NCI-H446 (cell line): ENCODE measurements at places on chromosomes 2 and 18.

DNA sequence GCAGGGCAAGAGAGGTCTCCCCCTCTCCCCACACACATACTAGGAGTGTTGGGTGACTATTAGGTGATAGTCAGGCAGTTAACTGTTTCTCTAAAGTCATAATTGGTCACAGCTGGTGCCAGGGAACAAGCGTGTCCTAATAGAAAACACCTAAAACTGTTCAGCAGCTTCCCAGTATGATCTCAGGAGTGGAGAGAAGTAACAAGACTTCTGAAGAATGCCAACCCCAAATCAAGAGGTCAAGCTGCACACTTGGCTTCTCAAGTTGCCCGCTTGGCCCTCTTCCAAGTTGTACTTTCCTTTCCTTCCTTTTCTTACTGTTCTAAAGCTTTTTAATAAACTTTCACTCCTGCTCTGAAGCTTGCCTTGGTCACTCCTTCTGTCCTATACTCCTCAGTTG lies 22.4 kb upstream of the STAT1 start:
- no peak for DNase-seq

- DNase-seq, result no peak
Measured at GRCh38 chr2:185608799-185609198, 129.8 kb upstream of the FSIP2 start.

DNA sequence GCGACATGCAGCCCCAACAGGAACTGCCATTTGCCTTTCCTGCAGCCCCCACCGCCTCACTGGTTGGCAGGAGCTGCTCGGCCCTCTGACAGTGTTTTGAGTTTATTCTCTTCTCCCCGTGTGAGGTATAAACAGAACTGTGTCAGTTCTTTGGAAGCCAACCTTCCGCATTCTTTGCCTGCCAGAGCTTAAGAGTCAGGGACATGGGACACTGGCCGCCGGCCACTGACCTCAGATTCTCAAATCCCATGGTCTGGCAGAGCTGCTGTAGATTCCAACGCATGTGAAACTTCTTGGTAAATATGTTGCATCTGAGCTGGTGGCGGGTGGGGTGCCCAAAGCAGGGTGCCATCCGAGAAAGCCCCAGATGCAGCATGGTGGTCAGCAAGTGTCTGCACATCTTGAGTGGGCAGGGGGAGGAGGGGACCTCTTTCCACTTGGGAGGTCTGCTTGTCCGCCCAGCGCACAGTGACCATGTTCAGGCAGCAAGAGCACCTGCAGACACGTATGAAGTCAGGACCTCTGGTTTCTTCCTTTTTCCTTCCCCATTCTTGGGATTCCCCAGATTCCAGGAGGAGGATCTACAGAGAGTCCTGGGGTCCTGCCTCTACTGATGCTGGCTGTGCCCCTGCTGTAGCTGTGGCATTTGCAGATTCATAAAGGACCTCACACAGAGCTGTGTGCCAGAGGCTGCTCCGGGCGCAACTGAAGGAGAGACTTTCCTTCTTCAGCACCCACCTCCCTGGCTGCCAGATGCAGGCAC lies 23.8 kb downstream of the ASB18 start:
- no peak for DNase-seq

DNA sequence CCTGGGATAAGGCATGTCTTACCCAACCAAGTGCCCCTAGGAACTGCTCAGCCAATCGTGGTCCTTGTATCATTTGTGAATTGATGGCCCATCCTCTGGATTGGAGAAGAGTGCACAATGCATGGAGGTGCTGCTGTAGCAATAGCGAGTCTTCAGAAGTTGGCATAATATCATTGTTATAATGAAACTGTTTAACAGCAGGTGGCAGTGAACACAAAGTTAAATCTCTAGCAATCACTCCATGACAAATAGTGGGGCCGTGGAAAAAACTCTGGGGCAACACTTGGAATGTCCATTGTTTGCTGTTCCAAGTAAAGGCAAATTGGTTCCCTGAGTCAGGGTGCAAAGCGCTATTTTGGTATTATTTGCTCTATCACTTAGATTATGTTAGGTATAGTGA lies 11.4 kb downstream of the REG1A start:
- no peak for DNase-seq

DNA sequence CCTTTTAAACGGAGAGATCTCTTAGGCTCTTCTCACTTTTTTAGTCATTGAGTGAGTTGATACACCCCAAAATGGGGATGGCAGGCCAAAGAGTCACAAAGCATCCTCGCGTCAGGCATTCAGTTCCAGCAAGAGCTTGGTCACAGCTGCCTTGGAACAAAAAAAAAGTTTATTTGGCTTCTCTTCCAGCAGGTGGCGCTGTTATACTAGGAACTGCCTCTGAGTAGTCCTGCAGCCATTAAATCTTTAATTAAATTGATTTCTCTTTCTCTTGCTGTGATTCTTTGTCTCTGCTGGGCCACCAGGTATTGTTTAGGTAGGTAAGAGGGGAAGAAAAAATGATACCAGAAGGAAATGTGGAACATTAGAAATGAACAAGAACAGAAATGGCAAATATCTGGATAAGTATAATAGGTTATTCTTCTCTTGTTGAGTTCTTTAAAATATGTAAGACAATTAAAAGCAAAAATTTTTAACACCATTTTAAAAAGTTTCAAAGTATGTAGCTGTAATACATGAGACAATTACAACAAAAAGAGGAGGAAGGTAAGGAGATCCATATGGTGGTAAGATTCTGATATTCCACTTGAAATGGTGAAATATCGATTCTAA lies 175.1 kb downstream of the GALNT1 start:
- peak; percentile 16 for DNase-seq

DNA sequence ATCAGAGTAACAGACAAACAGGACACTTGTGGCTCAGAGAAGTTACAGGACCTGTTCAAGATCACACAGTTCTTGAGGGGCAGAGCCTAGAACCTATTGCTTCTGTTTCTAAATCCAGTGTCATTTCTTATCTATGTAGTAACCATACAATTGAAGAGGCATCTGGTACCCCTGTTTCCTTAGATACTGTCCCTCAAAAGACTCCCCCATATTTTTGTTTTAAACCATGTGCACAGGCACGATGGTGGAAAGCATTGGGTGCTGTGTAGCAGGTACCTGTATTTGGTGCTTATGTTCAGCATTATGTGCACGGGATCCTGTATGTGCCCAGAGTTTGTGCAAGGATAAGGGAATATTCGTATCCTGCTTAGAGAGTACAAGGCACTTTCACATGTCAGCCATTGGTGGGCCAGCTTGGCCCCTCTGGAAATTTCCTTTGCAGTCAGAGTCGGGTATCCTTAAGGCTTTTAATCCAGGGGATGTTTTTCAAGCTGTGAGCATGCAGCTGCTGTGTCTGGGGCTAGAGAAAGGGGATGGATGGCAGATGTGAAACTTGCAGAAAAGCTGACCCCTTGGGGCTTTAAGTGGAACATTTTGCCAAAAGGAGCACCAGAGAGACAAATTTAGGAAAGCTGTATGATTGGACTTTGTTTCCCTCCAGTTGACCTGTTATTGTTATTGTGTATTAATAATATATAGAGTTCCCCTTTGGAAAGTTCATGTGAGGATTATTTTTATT lies 2.1 kb downstream of the LBH start:
- DNase-seq, result no peak

DNA sequence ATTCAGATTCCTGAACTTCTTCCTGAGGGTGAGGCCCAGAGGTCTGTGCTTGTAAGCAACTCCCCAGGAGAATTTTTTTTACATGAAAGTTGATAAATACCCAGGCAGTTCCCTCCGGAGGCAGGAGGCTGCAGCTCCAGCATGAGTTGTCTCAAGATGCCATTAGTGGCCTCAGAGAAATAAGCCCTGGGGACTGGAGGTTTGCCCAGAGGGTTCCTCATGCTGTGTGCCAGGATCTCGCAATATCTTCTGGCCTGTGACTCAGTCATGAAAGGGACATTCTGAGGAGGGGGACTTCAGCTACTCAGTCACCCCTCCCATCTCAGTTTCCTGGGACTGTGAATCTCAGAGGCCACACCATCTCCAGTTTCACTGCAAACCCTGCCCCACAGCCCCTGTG lies 49.9 kb downstream of the LYPD1 start:
- DNase-seq, result no peak

DNA sequence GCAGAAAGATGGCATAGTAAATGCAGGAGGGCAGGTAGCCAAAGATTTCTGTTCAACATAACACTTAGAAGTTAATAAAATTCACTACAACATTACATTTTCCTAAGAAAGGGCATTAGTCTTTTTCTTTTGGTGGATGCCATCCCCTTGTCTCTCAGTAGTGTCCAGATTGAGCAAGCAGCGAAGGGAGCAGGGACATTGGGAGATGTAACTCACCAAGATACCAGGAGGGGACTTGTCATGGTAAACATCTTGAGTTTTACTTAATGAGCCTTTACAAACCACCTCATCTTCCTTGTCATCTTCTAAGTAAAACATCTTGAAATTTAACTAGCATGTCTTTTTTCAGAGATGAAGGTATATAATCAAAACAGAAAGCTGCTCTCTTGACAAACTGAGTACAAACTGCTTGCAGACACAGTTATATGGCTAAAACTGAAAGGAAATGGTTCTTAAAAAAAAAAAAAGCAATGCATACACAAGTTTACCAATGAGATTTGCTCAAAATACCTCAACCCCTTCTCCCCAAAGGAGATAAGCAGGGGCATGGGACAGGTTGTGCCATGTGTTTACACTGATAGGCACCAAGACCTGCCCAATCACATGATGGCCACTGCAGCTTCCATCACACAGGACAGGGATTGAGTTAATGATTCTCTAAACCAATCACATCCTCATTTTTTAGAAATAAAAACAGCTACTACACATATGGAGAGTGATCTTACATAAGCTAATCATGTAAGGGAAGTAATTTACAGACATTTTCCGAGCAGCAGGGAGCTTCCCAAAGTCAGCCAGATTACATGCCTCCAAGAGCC lies 30.3 kb downstream of the LPIN2 start:
- no peak for DNase-seq
